ENCODE measurements at places on chromosomes 6 and 20.

- DNase-seq: no peak
Measured at GRCh38 chr6:21984561-21984960, 312.3 kb downstream of the PRL start.

DNA sequence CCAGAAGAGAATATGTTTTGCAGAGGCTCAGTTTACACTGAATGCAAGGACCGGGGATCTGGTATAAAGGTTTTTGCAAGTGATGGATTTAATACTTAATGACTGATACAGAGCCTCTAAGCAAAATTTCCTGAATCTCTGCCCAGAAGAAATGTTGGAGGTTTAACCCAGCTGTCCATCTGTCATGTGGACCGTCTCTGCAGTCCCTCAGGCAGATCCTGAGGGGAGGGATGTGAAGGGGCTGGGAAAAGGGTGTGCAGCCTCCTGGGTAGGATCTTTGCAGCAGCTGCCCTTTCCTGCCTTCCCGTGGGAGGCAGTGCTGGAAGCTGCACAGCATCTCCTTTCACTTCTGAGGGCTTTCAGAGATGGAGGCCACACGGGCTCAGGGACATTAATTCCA, 207.0 kb downstream of the SLC24A3 start:
- no peak for DNase-seq

DNA sequence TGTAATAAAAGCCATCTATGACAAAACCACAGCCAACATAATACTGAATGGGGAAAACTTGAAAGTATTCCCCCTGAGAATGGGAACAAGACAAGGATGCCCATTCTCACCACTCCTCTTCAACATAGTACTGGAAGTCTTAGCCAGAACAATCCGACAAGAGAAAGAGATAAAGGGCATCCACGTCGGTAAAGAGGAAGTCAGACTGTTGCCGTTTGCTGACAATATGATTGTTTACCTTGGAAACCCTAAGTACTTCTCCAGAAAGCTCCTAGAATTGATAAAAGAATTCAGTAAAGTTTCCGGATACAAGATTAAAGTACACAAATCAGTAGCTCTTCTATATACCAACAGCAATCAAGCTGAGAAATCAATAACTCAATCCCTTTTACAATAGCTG, 14.0 kb upstream of the RUNX2 start:
- no peak for DNase-seq

- DNase-seq: no peak
Measured at GRCh38 chr6:128346569-128346968, 173.8 kb downstream of the PTPRK start.

DNA sequence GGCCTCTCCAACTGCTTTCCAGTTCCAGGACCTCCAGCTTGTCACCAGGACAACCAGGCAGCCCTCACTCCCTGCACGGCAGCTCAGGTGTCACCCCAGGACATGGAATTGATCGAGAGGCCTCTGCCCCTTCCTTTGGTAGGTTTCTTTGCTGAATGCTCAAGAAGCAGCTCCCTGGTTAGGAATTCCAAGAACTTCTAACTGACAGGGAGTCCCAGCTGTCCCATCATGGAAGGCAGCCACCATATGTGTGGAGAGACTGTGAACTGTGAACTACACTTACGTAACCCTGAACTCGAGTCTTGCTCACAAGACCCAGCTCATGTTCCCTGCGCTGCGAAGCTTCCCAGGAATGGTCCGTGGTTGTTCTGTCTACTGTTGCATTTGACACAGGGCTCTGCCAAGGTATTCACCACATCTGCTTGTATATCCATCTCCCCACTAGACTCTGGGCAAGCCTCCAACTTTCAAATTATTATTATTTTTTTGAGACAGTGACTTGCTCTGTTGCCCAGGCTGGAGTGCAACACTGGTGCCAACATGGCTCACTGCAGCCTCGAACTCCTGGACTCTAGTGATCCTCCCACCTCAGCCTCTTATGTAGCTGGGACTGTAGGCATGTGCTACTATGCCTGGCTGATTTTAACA, 35.7 kb downstream of the MGME1 start:
- DNase-seq: no peak

- DNase-seq: no peak
Measured at GRCh38 chr20:43662943-43663655, 3.8 kb upstream of the MYBL2 start.

DNA sequence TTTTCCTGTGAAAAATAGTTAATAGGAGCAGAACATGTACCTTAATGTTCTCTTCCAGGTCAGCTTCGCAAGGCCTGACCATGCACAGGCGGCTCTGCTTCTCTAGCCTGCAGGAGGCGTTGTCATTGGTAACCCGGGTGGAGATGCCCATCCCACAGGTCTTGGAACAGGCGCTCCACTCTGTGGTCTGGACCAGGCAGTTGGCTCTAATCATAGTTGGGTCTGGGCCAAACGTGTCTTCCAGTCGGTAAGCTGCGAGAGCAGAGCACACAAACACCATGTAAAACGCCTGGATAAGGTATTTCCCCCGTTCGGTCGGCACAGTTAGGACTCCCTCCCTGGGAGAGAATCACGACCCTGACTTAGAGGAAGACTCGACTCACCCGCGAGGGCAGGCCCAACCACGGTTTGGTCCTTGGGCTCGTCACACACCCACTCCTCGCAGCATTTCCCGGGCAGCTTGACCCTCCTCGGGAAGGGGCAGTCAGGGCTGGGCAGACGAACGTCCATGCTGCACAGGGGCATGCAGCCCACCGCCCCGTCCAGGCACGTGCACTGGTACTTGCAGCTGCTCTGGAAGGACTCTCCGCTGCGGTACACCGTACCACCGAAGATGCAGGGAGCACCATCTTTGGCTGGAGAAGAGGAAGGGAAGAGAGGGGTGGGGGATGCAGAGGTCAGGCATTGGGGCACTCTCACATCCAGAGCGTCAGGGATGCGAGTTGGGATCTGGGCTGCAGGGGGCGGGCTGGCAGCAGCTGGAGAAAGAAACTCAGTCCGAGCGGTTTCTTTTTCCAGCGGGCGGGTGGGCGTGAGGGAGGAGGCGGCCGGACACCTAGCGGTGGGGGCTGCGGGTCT, 1.0 kb downstream of the CCN2 start:
- no peak for DNase-seq

GRCh38 chr6:46437671-46438221, 53.5 kb downstream of the RCAN2 start:
- DNase-seq: no peak

GRCh38 chr6:6952484-6952883, 155.3 kb upstream of the RREB1 start:
- DNase-seq: no peak

GRCh38 chr20:60501048-60501447, 542.8 kb downstream of the CDH26 start:
- DNase-seq: no peak

GRCh38 chr6:157442291-157442690, 61.3 kb downstream of the ZDHHC14 start:
- no peak for DNase-seq

DNA sequence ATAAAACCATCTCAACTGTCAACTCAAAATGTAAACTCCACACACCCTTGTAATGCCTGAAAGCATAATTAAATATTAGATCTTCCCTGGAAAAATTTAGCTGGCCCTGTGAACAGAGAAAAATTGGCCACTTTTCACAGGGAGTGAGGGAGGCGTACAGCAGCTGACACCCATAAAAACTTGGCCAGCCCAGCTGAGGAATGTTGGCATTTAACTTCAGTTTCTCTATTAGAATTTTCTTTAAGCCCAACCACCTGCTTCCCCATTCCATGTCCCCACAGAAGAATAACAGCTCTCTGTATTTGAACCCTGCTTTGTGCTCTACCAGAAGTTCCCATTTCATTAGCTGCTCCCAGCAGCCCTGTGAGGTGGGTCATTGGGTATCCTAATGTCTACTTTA, 41.0 kb downstream of the PKHD1 start:
- no peak for DNase-seq

DNA sequence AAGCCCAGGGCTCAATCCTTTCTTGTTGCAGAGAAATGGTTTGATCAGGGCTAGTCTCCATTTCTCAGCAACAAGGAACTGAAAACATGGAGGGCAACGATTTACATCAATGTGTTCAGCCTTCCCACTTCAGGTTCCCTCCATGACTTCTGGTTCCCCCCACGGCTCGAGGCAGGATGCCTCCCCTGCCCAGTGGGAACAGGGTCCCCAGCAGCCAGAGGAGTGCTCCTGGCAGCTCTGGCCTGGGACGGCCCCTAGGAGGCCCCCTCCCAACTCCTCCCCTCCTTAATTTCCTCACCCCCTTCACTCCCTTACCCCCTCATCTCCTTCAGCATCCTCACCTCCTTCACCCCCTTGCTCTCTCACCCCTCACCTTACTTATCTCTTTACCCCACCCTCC, 283.8 kb downstream of the CDC5L start:
- no peak for DNase-seq

DNA sequence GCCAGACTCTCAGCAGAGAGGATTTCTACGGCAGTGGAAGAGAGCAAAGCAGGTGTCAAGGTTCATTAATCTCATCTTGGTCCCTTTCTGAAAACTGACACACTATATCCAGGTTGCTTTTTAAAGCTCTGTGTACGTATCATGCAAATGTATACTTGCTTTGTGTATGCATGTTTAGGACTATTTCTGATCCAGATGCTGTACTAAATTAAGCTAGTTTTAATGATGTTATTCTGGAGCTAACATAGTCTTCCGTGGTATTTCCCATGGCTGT, 59.2 kb upstream of the SNX9 start:
- DNase-seq: no peak

- no peak for DNase-seq
Measured at GRCh38 chr20:57545927-57546662, 14.8 kb upstream of the PCK1 start.

GRCh38 chr6:33914645-33915044, 110.8 kb upstream of the MLN start:
- DNase-seq: no peak

DNA sequence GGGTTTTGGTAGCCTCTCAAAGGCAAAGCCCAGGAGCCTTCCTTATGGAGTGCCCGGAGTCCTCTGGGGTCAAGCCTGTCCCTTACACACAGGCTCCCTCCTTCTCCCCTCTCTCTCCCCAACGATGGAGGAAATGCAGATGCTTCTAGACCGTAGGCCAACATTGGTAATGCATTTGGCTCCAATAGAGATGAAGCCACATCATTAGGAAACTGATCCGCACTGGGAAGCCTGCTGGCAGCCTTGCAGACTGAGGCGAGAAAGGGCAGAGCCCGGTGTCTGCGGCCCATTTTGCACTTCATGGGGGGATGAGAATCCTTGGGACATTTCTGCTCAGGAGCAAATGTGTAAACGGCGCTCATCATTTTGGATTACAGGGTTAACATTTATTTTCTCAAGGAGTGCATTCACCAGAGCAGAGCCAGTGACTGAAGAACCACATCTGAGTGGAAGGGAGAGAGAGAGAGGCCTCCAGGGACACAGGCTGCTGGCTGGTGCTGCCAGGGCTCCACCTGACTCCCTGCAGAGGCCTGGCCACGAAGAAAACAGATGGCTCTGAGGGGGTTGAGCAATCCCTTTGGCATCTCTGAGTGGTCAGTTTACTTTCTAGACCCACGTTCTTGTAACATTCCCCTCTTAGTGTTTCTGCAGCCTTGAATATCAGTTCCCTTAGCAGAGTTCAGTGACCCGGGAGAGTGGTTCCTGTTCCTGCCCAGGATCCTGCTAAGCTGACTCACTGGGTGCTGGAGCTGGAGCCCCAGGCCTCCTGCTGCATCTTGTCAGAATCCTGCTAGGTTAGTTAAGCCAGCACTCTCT, 4.4 kb upstream of the CST3 start:
- no peak for DNase-seq

GRCh38 chr20:64177787-64178186, 13.5 kb downstream of the MYT1 start:
- DNase-seq: no peak

- DNase-seq: no peak
Measured at GRCh38 chr6:101294676-101295075, 98.8 kb upstream of the GRIK2 start.

DNA sequence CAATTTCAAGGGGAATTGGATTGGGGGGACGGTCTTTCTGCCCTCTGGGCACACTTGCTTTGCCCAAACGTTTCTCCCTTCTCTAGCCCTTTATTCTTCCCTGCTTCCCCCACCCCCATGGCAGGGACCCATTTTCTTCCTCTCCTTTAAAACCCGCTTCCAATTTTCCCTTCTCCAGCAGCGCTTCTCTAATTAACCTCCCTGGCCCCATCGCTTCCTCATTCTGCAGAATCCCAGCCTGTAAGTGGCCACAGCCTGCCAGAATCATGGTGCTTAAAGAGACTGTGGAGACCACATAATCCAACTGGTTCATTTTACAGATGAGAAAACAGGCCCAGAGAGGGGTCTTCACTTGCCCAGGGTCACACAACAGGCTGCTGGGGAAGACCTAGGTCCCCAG, 61.4 kb downstream of the CPNE5 start:
- DNase-seq: no peak

GRCh38 chr6:14252271-14252850, 134.8 kb downstream of the CD83 start:
- DNase-seq: no peak

DNA sequence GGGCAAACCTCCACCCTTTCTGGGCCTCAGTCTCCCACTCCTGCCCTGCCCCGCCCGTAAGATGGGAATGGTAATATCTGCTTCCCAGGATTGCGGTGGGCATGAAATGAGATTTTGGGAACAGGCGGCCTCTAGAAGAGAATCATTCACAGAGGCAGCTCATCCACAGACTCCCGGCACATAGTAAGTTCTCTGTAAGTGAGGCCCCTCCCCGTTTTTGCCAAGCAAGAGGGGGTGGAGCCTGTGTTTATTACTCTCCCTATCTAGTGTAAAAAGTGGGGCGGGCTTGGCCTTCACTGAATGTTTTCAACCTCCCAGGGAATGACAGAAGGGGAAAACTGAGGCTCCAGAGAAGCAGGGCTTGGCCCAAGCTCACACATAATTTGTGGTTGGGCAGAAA, 20.0 kb downstream of the SUN5 start:
- no peak for DNase-seq

Data from NCI-H1436 treated with DMSO at 0.1 percent for 48 hours (cell line).